ENCODE measurements at places on chromosomes 1 and 21.
A peak's percentile ranks its signal among the peaks of the same experiment; 100 is the strongest.

GRCh38 chr1:169906938-169907337 lies 13.2 kb upstream of the SCYL3 start:
- DNase-seq = no peak

GRCh38 chr1:77168358-77168757 lies 50.9 kb downstream of the PIGK start:
- DNase-seq = no peak

- DNase-seq = peak; percentile 93
These were observed 47.1 kb upstream of the PODN start for GRCh38 chr1:53014791-53015507.

DNA sequence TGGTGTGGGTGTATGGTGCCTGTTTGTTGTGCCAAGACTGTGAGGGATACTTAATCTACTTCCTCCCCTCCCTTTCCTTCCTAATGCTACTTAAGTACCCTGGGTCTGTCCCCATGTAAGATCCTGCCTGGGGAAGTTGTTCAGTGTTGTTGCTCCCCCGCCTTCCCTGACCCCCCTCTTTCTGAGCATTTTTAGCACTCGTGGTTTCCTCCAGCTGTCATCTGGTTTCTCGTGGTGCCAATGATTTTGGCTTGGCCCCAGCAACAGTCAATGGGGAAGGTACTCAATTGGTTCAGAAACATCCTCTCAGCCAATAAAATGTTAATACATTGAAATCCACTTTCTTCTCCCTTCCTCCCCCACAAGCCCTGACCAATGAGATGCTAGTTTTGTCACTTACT lies 8.0 kb upstream of the B4GALT3 start:
- DNase-seq = peak; percentile 78

DNA sequence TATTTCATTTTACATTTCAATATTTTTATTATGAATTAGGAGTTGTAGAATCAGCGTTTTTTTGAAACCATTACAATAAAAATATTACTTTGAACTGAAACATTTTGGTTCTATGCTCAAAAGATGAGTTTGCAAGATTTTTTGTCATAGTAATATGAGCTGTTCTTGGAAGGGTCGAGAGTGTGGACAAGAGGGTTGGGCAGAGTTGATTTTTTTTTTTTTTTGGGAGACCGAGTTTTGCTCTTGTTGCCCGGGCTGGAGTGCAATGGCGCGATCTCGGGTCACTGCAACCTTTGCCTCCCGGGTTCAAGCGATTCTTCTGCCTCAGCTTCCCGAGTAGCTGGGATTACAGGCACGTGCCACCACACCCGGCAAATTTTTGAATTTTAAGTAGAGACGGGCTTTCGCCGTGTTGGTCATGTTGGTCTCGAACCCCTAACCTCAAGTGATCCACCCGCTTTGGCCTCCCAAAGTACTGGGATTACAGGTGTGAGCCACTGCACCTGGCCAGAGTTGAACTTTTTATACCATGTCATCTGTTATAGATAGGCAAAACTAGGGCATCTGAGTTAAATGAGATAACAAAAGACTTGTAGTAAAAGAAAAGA lies 3.3 kb downstream of the CACYBP start:
- DNase-seq = no peak

Data from mucosa of gallbladder (tissue), 1 donor.